Mesenteric fat pad (tissue), 1 donor: ENCODE measurements at places on chromosomes 16 and 17. TPM values are rescaled to one million over a fixed set of nuclear protein-coding genes. Genes with fewer than 3 reads are reported as not detected.

PLK1 gene
- 1.2 TPM for total RNA-seq

ARHGDIG gene
- 8.6 TPM for total RNA-seq

TAC4 gene
- not detected for total RNA-seq

CA10 gene
- total RNA-seq, result not detected

KRT27 gene
- not detected for total RNA-seq

NOD2 gene
- 4.5 TPM for total RNA-seq

RFWD3 gene
- 14.7 TPM for total RNA-seq

RUNDC3A gene
- total RNA-seq, result 0.13 TPM

ABCC6 gene
- total RNA-seq, result 6.9 TPM

EVI2B gene
- total RNA-seq, result 19.5 TPM

MTMR4 gene
- 38.1 TPM for total RNA-seq

GALNS gene
- 28.6 TPM for total RNA-seq

SPPL2C gene
- total RNA-seq, result not detected

PRSS8 gene
- total RNA-seq, result 0.51 TPM

STX8 gene
- 77.0 TPM for total RNA-seq

C16orf46 gene
- total RNA-seq, result 0.19 TPM

SLC16A6 gene
- total RNA-seq, result 8.4 TPM

CTRB2 gene
- total RNA-seq, result 4.1 TPM

ARSG gene
- 4.3 TPM for total RNA-seq

XPO6 gene
- 127 TPM for total RNA-seq

ITGA2B gene
- 1.4 TPM for total RNA-seq

KRT31 gene
- not detected for total RNA-seq

HEATR9 gene
- not detected for total RNA-seq

GPR139 gene
- not detected for total RNA-seq

TCAP gene
- 0.64 TPM for total RNA-seq

PPM1D gene
- 16.7 TPM for total RNA-seq

HOXB7 gene
- total RNA-seq, result 12.8 TPM

PPL gene
- 10.9 TPM for total RNA-seq

KIAA0753 gene
- 9.7 TPM for total RNA-seq
